Naive B cell (primary cell): ENCODE measurements at places on chromosomes 5 and 9. TPM values are rescaled to one million over a fixed set of nuclear protein-coding genes. Genes with fewer than 3 reads are reported as not detected.

DNA sequence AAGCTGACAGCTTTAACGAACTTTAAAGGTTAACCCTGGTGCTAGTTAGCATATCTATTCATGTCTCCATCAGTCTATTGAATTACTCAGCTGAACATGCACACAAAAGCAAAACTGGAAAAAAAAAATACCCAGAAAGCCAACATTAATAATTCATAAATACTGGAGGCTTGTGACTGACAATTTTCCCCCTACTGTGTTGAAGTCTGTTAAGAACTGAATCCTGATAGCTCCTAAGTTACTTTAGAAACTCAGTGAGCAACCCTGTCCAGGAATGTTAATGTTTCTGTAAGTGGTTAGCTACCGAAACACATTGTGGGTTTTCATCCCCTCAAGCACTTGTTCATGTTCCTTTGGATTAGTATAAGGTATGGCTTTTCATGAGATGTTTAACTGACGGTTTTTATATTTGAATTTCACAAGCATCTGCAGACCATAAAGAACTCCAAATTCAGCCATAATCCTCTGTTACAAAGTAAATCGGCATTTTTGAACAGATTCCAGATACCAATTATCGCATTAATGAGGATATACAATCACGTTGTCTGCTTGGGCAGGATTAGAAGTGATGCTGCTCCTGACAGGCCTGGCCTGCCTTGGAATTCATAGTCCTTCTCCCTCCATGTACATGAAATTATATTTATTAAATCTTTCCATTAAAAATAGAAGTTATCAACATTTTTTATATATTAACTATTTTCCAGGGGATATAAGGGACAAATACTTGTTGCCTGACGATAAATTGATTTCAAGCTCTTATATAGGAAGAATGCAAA, 331.2 kb downstream of the TLE4 start:
- H3K4me1 ChIP-seq = no peaks in the 10 kb centered on the region
- H3K36me3 ChIP-seq = no peaks in the 10 kb centered on the region

DNA sequence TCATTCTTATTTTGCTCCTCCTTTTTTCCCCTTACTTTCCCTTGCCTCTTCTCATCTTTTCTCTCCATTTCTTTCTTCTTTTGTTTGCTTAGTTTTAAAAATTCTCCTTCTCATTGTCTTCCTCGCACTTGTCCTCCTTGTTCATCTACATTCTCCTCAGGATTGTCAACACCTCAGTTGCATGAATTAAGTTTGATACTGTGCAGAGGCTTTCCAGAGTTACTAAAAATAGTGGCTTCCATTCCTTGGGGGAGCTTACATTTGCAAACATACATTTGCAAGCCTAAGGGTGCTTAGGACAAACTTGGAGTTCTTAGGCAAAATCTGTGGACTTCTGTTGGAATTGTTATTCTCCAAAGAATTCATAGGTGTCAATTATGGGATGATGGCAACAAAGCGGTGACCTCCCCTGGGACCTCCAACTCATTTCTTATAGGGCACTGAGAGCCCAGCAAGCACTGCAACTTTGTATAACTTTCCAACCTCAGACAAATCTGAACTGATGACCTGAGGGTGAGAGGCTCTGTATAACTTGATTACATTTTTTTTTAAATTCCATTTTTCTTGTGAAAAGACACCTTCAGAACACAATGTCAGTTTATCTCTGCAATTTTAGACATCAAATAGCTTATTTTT, 371.4 kb downstream of the TMEM38B start:
- DNase-seq = no peak
- H3K27ac ChIP-seq = no peak overlapping the region
- no peak overlapping the region for H3K4me3 ChIP-seq
- H3K4me1 ChIP-seq = no peaks in the 10 kb centered on the region
- H3K36me3 ChIP-seq = no peaks in the 10 kb centered on the region

DNA sequence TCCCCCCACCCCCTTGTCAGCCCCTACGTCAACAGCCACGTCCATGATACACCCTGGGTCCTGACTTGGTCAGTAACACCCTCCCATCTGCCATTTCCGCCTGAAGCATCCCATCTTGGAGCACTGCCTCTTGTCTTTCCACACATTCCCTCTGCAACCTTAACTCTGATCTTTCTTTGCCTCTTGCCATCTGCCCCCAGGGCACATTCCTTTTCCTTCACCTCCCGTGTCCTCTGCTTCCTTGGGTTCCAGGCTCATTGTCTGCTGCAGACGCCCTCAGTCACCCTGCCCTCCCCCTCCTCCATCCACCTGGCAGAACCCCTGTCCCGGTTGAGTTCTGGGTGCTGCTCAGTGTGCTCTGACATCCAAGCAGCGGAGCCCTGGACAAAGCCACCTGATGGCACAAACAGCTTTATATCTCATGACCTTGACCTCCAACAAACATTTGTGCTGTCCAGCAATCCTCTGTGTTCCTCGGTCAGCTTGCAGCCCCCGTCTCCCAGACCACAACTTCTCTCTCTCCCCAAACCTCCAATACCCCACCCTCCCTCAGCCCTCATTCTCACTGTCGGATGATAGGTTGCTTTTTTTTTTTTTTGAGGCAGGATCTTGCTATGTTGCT, 97.7 kb upstream of the IER5L start:
- no peak overlapping the region for H3K4me3 ChIP-seq
- peaks cover 15% of the 10 kb centered on the region for H3K4me1 ChIP-seq
- H3K27ac ChIP-seq = no peak overlapping the region

DNA sequence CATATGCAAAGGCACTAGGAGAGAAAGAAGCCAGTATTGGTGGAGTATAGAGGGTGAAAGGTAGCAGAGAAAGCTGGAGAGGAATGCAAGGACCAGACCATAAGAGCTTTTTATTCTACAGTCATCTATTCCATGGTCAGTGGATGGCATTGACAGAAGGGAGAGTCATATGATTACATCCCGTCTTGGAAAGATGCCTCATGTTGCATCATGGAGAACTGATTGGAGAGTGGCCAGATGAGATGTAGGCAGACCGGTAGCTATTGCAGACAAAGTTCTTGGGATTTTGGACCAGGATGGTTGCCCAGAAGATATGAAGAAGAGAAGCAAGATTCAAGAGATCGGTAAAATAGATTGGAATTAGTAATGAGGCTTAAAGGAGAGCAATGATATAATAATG, 260.7 kb downstream of the CHSY3 start:
- H3K36me3 ChIP-seq = no peaks in the 10 kb centered on the region
- no peaks in the 10 kb centered on the region for H3K27me3 ChIP-seq
- DNase-seq = no peak
- no peaks in the 10 kb centered on the region for H3K4me1 ChIP-seq

- no peak for DNase-seq
- H3K4me1 ChIP-seq = peaks cover 38% of the 10 kb centered on the region
- no peaks in the 10 kb centered on the region for H3K27me3 ChIP-seq
Measured at GRCh38 chr5:126865299-126865698, 88.4 kb downstream of the LMNB1 start.

DNA sequence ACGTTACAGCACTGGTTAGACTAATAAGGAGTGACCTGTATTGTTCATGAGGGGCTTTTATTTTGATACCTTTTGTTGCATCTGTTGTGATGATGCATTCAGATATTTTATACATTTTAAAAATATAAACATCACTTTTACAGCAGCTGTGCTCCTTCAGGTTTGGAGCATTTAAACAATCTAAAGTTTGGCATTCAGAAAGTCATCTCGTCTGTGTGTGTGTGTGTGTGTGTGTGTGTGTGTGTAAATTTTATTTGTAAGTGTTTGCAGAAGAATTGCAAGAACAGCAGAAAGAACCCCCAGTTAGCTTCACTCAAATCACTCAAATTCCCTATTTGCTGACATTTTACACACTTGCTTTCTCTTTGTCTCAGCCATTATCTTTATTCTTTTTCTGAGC, 87.4 kb downstream of the ERCC6L2 start:
- H3K4me3 ChIP-seq = no peak overlapping the region
- H3K36me3 ChIP-seq = peaks cover 24% of the 10 kb centered on the region
- no peaks in the 10 kb centered on the region for H3K27me3 ChIP-seq

- peaks cover 81% of the 10 kb centered on the region for H3K27me3 ChIP-seq
- no peak for DNase-seq
- no peak overlapping the region for H3K27ac ChIP-seq
Measured at GRCh38 chr5:141882594-141883183, 4.5 kb upstream of the PCDH1 start.

DNA sequence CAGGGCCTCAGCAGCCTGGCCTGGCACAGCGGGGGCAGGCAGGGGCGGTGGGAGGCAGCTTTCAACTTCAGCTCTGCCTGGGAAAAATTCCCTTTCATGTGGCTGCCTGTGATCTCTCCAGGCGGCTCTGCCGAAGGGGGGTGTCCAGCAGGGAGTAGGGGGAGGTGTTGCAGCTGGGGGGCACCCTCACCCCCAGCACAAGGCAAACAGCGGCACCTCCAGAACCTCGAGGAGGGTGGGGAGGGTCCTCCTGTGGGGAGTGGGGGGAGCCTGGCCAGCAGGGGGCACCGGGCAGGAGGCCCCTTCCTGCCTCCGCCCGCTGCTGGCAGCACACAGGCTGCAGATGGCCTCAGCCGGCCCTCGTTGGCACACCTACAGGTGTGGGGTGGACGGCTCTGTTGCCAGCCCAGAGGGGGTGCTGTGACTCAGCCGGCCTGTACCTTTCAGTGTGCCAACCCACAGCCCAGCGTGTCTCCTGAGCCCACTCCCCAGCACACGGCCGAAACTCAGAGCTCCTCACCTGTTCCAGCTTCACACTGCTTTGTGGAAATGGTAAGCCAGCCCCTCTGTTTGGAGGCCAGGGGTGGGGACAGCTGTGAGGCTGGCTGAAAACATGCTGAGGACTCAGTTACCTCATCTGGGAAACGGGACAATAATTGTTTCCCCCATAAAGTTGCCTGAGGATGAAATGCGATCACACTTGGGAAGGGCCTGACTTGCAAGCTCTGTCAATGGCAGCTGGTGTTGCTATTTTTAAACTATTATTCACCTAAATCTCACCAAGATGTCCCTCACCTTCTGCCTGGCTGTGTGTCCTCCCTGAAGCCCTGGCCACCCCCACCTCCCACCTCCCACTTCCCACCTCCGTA, 37.0 kb downstream of the CXXC5 start:
- no peak overlapping the region for H3K27ac ChIP-seq
- H3K4me3 ChIP-seq = no peak overlapping the region
- peaks cover 37% of the 10 kb centered on the region for H3K36me3 ChIP-seq
- H3K4me1 ChIP-seq = peaks cover 75% of the 10 kb centered on the region
- DNase-seq = no peak
- H3K27me3 ChIP-seq = no peaks in the 10 kb centered on the region

DNA sequence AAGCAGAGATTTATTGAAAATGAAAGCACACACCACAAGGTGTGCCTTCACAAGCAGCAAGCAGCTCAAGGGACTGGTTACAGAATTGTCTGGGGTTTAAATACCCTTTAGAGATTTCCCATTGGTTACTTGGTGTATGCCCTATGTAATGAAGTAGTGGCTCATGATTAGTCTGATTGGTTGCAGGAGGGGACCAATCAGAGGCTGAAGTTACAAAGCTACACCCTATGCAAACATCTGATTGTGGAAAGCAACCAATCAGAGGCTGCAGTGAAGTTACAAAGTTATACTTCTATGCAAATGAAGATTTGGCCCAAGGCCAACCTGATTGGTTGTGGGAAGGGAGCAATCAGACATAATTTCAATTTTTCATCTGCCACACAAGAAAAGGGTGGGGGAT, 119.9 kb downstream of the C9orf152 start:
- H3K4me3 ChIP-seq = no peak overlapping the region
- peaks cover 31% of the 10 kb centered on the region for H3K36me3 ChIP-seq
- no peaks in the 10 kb centered on the region for H3K27me3 ChIP-seq
- no peak for DNase-seq
- peak overlapping the region; percentile 41 for H3K27ac ChIP-seq

- H3K4me3 ChIP-seq = no peak overlapping the region
- H3K4me1 ChIP-seq = no peaks in the 10 kb centered on the region
- no peak overlapping the region for H3K27ac ChIP-seq
- no peaks in the 10 kb centered on the region for H3K36me3 ChIP-seq
- no peaks in the 10 kb centered on the region for H3K27me3 ChIP-seq
Measured at GRCh38 chr5:83911367-83911919, 190.8 kb upstream of the HAPLN1 start.

GRCh38 chr5:97224112-97224750, 41.2 kb upstream of the RIOK2 start:
- DNase-seq = no peak
- no peak overlapping the region for H3K4me3 ChIP-seq
- no peaks in the 10 kb centered on the region for H3K27me3 ChIP-seq
- no peak overlapping the region for H3K27ac ChIP-seq
- no peaks in the 10 kb centered on the region for H3K4me1 ChIP-seq
- H3K36me3 ChIP-seq = no peaks in the 10 kb centered on the region

- no peaks in the 10 kb centered on the region for H3K36me3 ChIP-seq
- H3K27me3 ChIP-seq = no peaks in the 10 kb centered on the region
- DNase-seq = no peak
- no peak overlapping the region for H3K27ac ChIP-seq
- H3K4me1 ChIP-seq = no peaks in the 10 kb centered on the region
Measured at GRCh38 chr9:16530669-16531642, 339.5 kb downstream of the BNC2 start.

DNA sequence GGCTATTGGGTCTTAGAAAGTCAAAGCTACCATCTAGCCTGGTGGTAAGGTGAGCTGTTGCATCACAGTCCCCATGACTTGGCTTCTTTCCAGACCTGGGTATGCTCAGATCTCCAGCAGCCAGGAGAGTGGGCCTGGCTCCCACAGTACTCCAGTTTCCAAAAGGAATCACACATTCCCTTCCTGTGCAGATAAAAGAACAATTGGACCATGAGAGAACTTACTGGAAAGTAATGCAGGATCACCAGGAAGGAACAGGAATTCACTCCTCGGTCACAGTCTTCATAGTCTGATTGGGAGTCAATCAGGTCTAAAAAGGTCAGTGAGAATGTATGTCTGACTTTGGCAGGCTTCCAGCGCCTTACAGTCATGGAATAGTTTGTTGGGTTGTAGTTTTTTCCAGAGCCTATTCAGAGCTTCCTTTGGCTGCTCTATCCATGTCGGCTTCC, 47.8 kb upstream of the CD180 start:
- no peak for DNase-seq
- H3K4me3 ChIP-seq = no peak overlapping the region
- no peaks in the 10 kb centered on the region for H3K27me3 ChIP-seq

ADRA1B gene
- polyA plus RNA-seq = not detected

PTGDS gene
- polyA plus RNA-seq = not detected

C7 gene
- not detected for polyA plus RNA-seq

LRRC19 gene
- 0.27 TPM for polyA plus RNA-seq

SGCD gene
- polyA plus RNA-seq = not detected

C9orf50 gene
- polyA plus RNA-seq = not detected

PCDHA9 gene
- not detected for polyA plus RNA-seq

TEX48 gene
- not detected for polyA plus RNA-seq

CYSTM1 gene
- polyA plus RNA-seq = 20.6 TPM

GNE gene
- 10.4 TPM for polyA plus RNA-seq

PCDHB1 gene
- not detected for polyA plus RNA-seq

PCDHGB7 gene
- not detected for polyA plus RNA-seq
